ENCODE measurements at places on chromosomes 3 and 15.

- no peak for DNase-seq
Observed at GRCh38 chr3:15656342-15656741, 54.8 kb downstream of the BTD start.

DNA sequence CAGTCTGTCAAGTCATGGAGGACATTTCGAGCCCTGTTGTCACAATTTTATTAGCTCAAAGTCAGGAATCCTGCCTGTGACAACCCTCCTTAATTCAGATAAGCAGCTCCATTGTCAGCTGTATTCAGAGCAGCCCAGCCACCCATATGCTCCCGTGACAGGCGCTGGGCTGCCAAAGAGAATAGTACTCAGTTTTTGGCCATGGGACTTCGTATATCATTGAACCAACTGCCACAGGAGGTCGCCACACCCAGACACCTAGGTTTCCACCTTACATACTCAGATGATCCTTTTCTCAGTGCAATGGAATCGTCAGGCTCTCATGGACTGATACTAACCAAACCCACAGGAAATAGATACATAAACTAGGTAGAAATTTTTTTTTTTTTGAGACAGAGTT is 100.2 kb downstream of the C3orf70 start:
- no peak for DNase-seq

DNA sequence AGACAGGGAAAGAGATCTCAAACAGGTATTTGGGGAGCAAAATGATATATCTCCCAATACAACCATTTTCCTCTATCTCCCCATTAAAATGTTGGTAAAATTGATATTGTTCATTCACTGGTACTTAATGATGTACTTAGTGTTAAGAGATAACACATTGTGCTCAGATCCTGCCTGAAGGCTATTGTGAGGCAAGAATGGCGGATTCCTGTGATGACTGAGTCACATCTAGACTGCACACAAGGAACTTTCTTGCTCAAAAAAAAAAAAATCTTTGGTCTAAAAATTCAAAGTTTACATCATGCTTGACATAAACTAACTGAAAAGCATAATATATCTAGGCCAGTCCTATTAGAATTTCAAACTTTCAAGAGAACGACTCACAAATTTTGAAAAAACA is 171.1 kb upstream of the TTC14 start:
- DNase-seq: no peak

GRCh38 chr3:55556619-55557537 is 69.8 kb upstream of the WNT5A start:
- no peak for DNase-seq

GRCh38 chr3:172530101-172530561 is 6.9 kb upstream of the TNFSF10 start:
- DNase-seq: no peak

GRCh38 chr15:61404567-61404966 is 175.5 kb upstream of the RORA start:
- DNase-seq: no peak

GRCh38 chr15:69823223-69823907 is 274.4 kb downstream of the TLE3 start:
- DNase-seq: no peak

GRCh38 chr15:74604983-74605794 is 10.4 kb upstream of the CLK3 start:
- DNase-seq: no peak

- DNase-seq: no peak
Observed at GRCh38 chr15:64673866-64674265, 101.5 kb downstream of the RBPMS2 start.

DNA sequence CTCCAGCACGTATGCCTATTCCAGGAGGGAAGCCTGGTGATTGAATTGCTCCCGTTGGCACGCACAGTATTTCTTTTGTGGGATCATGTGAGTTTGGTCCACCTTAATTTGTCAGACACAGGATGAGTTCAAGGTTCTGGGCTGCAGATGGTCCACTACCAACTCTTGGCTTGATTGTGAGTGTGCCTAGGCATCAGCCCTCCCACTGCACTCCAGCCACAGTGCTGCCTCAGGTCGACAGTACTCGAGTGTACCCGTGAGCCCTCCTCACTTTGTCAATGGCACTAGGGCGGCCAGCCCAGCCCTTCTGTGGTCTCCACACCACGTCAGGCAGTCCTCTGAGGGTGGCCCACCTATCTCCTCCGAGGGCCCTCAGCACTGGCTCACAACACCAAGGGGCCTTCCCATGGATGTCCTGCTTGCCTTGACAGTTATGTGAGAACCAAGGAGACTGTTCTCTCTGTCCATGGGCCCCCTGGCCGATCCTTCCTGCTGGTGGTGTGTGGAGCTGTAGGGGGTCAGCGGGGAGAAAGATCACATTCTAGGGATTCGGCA is 30.2 kb downstream of the CHRD start:
- no peak for DNase-seq

DNA sequence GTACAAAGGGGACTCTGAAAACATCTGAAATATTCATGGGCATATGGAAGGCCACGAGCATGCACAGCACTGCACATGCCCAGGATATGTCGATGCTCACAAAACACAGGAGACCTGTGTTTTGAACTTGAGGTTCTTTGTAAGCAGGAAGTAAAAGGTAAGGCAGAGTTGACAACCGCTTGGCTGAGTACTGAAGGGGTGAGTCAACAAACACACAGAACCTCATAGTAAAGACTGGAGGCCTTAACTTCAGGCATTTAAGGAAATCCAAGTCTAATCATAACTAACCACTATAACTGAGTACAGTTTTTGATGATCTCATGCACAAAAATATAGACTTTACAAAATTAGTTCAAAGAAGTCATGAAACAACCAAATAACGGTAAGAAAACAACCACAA is 80.6 kb downstream of the MYO9A start:
- DNase-seq: no peak

DNA sequence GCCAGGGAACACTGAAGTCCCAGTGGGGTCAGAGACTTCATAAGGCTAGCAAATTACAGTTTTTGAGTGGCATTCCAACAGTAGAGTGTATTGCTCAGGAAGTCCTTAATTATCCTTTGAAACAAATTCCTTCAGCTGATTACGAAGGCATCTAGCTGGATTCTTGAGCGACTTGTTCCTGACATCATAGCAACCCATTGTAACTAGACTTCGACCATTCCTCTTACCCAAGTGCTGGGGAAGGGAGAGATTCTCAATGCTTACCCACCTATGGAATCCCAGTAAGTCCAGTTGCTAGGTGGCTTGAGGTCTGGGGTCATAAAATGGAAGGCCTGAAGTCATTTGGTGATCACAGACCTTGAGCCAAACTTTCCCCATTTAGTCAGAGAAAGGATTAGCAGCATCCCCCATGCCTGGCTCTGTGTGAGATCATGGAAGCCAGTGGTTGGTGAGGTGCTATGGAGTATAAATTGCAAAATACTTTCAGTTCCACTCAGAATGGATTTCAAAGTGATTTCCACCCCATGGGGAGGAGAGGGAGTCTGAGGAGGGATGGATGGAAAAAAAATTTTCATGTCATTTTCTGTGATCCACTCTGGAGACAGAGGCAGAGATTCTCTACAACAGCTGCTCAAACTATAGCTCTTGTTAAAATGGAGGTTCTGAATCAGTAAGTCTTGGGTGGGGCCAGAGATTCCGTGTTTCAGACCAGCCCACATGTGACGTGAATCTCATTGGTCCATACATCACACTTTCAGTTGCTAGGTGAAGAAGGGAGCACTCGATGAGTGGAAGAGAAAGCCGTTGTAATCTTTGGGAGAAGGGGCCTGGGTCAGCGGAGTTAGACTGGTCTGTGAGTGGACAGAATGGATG is 45.7 kb downstream of the CD86 start:
- no peak for DNase-seq

- DNase-seq: no peak
Observed at GRCh38 chr3:66083096-66083678, 44.5 kb upstream of the MAGI1 start.

- DNase-seq: no peak
Observed at GRCh38 chr3:123798550-123798949, 85.6 kb downstream of the MYLK start.

DNA sequence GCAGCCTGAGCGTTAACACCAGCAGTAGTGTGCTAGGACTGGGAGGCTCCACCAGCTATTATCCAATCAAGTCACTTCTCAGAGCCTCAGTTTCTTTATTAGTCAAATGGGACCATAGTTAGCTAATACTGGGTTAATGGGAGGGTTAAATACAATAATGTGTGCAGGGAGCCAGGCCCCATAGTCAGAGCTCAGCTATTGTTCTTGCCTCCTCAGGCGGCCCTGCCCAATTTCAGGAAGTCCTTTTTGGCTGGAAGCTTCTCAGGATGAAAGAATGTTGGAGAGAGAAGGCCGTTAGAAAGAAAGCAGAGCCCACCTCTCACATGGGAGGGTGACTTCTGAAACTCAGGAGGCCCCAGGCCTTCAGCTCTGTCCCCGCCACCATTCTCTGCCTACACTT is 39.5 kb upstream of the SMAD6 start:
- no peak for DNase-seq

DNA sequence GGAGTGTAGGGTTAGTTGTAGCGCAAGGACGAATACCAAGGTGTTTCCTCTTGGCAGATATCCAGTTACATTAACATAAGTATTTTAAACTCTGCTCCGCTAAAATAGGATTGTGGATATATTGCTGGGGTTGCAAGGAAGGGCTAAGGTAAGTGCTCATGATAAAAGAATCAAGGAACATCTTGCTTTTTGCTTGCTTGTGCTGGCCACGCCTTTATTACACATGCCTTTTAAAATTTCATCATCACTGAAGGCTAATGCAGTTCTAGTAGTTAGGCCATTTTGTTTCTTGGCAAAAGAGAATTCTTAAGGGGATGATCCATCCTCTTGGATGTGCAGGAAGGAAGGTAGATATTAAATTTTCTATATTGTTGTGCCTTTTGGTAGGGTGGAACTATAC is 415.6 kb upstream of the TPM1 start:
- no peak for DNase-seq

GRCh38 chr3:40715551-40715950 is 190.8 kb downstream of the ZNF621 start:
- DNase-seq: no peak

DNA sequence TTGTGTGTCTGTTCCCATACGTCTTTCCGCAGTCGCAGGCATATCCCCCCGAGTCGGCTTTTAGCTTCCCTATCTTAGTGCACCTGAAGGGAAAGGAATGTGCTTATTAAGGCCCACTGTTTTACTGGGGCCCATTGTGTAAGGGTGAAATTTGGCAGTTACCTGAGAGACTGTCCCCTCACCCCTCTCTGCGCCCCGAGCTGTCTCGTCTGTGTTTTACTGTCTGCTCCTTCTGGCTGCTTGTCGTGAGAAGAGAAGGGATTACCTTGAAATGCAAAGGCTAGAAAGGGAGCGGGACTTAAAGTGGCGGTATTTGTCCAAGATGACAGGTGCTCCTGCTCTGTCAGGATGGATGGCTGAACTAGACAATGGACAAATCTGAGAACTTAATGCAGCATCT is 233.0 kb upstream of the POU1F1 start:
- DNase-seq: no peak

DNA sequence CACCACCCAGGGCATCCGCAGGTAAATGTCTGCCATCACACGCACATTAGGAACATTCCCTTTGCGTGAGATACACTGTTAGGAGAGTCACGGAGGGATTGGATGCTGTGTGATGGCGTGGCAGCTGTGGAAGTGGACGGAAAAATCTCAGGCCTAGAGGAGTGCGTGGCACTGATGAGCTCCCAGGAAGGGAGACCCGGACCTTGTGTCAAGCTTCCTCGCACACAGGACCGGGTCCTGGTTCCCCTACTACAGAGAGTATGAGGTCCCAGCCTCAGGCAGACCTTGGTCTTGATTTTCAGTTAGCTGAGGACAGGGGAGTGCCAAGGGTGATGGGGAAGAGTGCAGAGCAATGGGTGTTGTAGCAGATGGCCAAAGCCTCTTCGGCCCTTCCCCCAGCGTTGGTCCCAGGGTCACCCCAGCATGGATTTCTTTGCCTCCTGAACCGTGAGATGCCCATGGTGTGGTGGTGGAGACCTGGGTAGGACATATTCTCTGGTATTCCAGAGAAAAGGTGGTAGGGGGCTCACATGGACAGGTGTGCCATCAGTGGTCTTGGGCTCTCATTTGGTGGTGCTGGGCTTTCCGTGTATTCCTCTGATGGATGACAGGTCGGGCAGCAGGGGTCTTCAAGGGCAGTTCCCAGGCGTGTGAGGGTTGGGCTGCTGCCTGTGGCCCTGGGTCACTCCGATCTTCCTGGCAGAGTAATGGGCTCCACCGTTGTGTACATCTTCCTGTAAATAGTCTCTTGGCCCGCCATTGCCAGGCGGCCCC is 105.1 kb downstream of the SNRPN start:
- no peak for DNase-seq

DNA sequence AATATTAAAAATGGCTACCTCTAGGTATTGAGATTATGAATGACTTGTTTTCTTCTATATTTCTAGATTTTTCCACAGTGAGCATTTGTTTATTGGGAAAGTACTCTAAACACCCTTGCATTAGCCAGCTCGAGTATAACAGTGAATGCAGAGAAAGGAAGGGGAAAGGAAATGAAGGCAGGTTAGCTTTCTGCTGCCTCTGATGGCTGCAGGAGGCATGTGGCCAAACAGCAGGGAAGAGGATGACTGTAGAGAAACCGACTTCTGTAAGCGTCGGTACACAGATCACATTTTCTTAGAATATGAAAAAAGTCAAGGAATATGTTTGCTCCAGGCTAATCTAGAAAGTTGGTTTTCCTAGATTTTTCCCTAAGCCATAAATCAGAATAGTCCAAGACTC is 19.8 kb downstream of the GNB5 start:
- no peak for DNase-seq

DNA sequence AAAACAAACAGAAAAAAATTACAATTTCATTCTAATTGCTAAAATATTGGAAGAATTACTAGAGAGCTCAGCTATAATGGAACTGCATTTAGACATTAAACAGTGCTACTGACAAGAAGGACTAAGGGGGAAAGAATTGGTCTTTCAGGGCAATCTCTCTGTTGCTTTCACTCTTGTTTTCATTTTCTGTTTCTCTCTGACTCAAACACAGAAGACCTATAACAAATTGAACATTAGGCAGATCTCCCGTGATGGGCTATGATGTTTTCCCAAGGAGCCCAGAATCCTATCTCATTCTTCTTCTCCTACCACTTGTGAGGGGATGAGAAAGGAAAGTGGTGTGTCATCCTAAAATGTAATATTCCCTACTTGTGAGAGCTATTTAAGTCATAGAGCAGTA is 358.0 kb upstream of the TGFBR2 start:
- DNase-seq: no peak

- DNase-seq: no peak
Observed at GRCh38 chr15:101025501-101025885, 106.3 kb downstream of the LRRK1 start.

GRCh38 chr15:71252044-71252739 is 136.9 kb downstream of the THSD4 start:
- no peak for DNase-seq

GRCh38 chr3:43176666-43177065 is 70.8 kb upstream of the POMGNT2 start:
- DNase-seq: no peak

- peak; percentile 20 for DNase-seq
Observed at GRCh38 chr3:133572158-133573053, 1.1 kb upstream of the CDV3 start.

GRCh38 chr15:95556225-95556624 is 774.3 kb upstream of the NR2F2 start:
- DNase-seq: no peak
